ENCODE measurements at places on chromosomes 11 and 22.

DNA sequence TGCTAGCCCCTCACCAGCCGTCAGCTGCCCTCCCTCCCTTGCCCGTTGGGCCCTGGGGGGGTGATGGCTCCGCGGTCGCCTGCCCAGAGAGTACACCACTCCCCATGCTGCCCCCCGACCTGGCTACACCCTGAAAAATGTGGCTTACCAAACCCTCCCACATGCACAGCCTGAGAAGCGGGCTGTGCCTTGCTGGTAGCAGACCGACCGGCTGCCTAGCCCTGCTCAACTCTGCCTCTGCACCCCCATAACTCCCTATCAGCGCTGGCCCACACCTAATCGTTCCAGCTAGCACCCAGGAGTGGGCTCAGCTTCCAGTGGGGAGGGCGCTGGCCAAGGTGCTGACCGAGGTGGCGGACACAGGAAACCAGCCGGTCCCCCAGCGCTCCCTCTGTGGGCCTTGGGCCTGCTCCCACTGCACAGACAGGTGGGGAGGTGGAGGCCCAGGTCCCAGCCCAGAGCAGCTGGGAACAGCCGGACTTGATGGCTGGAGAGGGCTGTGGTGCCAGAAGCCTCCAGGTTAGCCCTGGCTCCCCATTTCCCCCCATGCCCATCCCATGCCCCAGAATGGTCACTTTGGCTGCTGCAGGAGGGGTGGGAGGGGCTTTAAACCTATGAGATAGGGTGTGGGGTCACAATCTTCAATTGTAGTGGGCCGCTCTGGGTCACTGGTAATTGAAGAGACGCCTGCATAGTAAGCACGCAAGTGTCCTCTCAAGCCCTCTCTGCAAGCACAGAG is 32.1 kb upstream of the PRODH start:
- DNase-seq: no peak

- DNase-seq: no peak
Observed at GRCh38 chr11:76628408-76628947, 42.1 kb downstream of the LRRC32 start.

DNA sequence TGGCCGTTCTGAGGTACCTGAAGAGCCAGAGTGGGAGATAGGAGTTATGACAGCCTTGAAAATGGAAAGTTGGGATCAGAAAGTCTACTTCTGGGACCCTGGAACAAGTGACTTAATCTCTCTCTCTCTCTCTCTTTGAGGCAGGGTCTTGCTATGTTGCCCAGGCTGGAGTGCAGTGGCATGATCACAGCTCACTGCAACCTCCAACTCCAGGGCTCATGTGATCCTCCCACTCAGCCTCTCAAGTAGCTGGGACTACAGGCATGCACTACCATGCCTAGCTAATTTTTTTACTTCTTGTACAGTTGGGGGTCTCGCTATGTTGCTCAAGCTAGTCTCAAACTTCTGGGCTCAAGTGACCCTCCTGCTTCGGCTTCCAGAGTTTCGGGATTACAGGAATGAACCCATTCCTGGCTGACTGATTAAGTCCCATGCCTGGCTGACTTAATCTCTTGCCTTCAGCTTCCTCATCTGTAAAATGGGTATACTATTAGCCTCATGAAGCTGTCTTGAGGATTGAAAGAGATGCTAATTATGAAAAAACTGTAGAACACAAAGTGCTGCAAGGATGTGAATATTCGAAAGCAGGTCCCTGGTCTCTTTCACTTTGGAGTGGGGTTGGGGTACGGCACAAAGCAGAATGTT is 87.7 kb downstream of the UBASH3B start:
- DNase-seq: no peak

DNA sequence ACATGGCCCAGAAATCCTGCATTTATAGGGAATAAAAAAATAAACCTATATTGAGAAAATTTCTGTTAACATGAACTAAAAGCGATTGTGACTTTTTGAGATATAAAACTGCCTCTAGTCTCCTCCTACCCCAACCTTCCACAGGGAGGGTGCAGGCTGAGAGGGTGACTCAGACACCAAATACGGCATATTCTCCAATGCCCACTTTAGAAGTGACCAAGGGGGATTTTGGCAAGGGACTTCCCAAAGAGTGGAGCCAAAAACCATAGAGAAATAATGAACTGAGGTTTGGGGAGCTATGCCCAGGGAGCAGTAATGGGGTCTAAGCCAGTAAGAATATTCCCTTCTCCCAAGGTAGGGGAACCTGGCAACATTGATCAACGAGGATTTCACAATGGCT is 124.9 kb upstream of the ZC3H12C start:
- no peak for DNase-seq

DNA sequence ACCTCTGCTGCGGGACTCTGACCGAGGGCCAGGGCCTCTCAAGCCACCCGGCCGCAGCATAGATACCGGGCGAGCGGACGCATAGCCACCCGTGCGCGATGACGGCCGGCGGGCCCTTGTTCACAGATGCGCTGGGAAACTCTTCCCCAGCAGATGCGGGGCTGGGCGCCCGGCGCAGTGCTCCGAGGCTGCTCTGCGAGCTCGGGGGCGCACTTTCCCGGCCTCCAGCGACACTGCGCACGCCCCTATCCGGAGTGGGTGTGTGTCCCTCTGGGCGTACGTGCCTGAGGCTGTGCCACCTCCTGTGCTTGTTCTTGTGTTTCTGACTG is 104.7 kb upstream of the E2F8 start:
- no peak for DNase-seq

DNA sequence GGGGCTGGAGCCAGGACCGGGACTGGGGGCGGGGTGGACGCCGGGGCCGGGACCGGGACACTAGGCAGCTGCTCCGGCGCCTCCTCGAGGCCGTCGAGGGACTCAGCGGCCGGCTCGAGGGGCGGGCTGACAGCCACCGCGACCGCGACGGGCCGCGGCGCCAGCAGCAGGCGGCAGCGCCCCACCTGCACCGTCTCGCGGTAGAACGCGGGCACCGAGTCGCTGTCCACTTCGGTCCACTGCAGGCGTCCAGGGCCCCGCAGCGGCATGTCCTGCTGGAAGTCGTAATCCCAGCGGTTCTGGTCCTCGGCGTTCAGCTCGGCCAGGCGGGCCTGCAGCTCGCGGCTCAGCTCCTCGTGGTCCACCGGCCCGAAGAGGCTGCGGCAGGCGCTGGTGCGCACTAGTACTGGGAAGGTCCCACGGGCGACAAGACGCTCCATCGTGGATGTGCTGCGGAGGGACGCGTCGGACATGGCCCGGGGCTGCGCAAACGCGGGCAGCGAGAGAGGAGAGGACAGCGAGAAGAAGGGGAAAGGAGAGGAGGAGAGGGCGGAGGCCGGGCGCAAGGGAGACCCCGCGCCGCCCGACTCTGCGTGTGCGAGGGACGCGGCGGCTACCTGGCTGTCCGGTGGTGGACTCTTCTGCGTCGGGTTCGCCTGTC is 428 bp downstream of the CDKN1C start:
- DNase-seq: peak; percentile 79

DNA sequence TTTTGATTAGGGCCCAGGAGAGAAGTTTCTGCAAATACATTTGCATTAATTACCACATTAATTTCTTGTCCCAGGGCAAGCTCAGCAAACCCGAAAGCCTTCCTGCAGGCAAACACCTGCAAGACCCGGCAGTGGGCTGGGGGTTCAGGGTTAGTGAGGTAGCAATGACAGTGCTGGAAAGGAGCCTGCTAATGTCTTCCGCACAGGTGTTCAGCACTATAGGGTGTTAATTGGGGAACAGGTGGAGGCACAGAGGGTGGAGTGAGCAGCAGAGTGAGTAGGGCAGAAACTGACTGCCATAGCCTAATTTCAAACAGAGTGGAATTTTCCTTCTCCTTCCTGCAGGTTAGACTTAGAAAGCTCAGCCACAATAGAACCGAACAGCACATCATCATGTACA is 50.9 kb upstream of the UBASH3B start:
- no peak for DNase-seq

DNA sequence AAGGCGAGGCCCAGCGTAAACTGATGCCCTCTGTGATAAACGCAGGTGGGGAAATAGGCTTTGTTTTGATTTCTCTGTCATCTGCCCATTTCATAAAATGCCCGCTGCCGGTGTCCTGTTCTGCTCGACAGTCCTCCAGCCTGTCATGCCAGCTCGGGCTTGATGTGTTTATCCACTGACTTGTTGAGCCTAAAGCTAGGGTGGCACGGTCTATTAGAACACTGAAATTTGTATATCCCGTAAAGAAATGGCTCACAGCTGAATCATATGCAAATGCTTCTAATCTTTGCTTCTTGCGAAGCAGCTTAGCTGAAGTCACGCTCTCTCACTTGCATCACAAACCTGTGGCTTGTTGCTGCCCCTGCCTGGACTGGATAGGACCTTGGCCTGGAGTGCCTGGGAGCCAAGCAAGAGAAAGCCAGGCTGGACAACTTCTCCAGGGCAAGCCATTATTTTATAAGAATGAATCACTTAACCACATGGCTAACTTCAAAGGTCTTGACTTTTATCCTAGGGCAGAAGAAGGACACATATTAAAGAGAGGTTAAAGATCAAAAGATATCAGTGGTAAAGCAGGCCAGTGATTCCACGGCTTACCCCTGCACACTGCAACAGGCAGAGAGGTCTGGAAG is 33.1 kb downstream of the EHF start:
- DNase-seq: no peak

- DNase-seq: no peak
Observed at GRCh38 chr11:120622189-120622875, 110.8 kb downstream of the GRIK4 start.

DNA sequence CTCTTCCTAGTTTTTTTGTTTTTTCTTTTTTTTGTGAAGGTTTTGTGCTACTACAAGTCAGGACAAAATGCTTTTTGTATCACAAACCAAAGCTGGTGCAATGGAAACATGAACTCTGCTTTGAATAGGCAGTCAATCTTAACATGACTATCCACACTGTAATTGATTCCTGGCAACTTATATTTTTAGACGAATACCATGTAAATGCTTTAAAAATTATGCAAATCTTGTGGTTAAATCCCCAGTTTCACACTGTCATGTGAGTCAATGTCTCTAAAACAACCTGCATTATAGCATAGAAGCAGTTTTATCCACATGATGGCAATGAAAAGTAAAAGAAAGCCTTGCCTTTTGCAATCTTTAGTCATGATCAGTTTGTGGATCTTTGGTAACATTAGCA is 8.9 kb downstream of the TRPC6 start:
- no peak for DNase-seq

GRCh38 chr11:77202941-77203900 is 75.2 kb downstream of the MYO7A start:
- no peak for DNase-seq

GRCh38 chr11:125001849-125002248 is 47.8 kb downstream of the CCDC15 start:
- no peak for DNase-seq

DNA sequence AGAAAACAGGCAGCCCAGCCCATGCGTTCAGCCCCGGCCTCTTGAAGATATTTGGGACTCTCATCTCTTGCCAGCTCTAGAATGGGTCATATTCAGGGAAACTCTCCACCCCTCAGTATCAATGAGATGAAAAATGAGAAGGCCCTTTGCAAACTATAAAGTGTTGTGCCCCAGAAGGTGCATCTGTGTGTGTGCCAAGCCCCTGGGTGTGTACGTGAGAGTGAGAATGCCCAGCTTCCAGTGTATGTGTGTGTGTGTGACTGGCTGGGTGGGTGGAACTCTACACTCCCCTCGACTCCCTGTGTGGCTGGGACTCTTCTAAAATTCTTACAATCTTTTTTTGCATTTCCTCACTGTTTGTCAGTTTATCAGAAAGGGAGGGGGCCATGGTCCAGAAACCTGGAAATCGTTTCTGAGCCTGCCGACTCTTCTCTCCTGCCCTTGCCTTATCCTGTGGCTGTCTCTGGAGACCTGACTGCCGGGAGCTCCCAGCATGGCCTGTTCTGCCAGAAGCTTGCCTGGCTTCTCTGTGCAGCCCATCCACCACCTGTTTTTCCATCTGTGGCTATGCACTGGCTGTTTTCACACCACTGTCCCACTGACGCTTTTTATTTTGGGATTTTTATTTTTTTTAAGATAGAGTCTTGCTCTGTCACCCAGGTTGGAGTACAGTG is 1.2 kb downstream of the P2RY6 start:
- peak; percentile 49 for DNase-seq
